ENCODE measurements at places on chromosomes 1 and 21.

DNA sequence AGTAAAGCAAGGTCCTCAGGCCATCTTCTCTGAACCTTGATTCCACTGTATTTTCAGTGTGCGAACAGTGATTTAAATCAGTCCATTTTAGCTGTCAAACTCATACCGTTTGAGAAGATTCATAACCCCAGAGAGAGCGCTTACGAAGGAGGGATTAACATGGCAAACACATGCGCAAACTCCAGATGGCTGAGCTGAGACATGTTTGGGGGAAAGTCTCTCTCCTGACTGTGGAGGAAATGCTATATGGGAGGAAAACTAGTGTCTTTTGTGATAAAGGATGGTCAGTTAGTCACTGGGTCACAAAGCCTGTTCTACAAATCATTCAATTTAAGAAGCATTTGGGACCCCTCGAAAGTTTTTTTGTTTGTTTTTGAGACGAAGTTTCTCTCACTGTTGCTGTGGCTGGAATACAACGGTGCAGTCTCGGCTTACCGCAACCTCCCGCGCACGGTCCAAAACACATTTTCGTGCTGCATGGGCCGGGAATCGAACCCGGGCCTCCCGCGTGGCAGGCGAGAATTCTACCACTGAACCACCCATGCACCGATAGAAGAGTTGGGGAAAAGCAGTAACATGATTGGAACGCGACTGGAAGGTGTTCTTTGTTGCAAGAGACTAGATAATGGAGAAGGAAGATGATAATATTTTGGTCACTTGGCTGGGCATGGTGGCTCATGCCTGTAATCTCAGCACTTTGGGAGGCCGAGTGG is 58.4 kb upstream of the CXADR start:
- peak; percentile 41 for DNase-seq

- no peak for DNase-seq
Measured at GRCh38 chr1:236861560-236862218, 66.6 kb downstream of the MTR start.

- no peak for DNase-seq
Measured at GRCh38 chr1:243548516-243548915, 292.7 kb downstream of the SDCCAG8 start.

GRCh38 chr21:21688889-21689288 is 690.7 kb downstream of the NCAM2 start:
- no peak for DNase-seq

GRCh38 chr21:41316200-41317062 is at the start of gene FAM3B:
Gene FAM3B (plus strand): TSS chr21:41316801. CDS start chr21:41316880, 79 bp downstream.
- DNase-seq = no peak

- no peak for DNase-seq
Measured at GRCh38 chr1:1099506-1100183, 16.2 kb downstream of the C1orf159 start.

- no peak for DNase-seq
Measured at GRCh38 chr1:119978018-119978505, 81.7 kb upstream of the ADAM30 start.

DNA sequence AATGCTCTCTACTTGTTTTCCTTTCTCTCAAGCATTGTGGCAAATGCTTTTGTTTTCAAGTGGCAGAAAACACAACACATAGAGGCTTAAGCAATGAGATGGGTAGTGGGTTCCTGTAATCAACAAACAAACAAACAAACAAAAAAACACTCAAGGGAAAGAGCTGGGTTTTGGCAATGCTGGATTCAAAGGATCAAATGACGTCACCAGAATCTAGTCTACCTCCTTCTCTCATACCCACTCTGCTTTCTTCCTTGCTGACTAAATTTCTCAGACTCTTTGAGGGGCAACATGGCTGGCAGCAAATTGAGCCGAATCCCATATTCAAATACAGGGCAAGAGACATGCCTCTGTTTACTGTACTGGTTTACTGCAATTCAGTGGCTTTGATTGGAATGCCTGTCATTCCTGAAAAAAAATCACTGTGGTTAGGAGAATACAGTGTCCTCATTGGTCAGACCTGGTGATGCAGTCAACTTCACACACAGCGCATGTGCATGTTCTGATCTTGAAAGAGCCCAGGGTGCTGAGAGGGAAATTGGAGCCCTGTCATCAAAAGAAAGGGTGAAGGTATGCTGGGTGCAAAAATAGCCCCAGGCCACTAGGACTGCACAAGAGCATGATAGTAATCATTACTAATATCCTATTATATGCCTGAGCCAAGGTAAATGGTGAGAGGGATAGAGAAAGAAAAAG is 356.2 kb downstream of the KCTD3 start:
- DNase-seq = no peak

GRCh38 chr1:94259635-94260289 is 22.4 kb upstream of the ARHGAP29 start:
- no peak for DNase-seq

- peak; percentile 3 for DNase-seq
Measured at GRCh38 chr1:172966844-172967540, 83.7 kb downstream of the TNFSF18 start.

DNA sequence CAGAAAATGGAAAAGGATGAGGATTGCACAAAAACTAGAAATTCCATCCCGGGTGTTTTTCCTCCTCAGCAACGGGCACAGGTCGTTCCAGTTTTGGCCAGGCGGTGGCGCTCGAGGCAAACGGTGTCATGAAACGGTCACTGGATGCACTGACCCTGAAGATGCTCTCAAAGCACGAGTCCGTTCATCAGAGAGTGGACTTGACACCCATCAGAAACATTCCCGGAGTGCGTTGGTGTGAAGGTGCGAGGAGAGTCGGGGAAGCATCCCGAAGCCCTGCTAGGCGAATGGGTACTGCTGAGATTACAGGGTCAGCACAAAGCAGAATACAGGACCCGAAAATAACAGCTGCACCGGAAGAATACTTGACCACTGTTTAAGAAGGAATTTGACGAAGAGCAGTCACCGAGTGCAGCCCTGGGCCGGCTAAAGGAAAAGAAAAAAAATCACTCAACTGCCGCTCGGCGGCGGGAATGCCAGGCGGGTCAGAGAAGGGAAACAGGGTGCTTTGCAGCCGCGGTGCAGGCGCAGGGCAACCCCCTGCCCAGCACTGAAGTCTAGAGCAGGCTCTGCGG is 71.7 kb upstream of the ETS2 start:
- peak; percentile 85 for DNase-seq

- DNase-seq = no peak
Measured at GRCh38 chr1:109089242-109090015, 1.1 kb upstream of the TMEM167B start.

GRCh38 chr1:245791410-245792312 is 636.9 kb downstream of the KIF26B start:
- DNase-seq = no peak

DNA sequence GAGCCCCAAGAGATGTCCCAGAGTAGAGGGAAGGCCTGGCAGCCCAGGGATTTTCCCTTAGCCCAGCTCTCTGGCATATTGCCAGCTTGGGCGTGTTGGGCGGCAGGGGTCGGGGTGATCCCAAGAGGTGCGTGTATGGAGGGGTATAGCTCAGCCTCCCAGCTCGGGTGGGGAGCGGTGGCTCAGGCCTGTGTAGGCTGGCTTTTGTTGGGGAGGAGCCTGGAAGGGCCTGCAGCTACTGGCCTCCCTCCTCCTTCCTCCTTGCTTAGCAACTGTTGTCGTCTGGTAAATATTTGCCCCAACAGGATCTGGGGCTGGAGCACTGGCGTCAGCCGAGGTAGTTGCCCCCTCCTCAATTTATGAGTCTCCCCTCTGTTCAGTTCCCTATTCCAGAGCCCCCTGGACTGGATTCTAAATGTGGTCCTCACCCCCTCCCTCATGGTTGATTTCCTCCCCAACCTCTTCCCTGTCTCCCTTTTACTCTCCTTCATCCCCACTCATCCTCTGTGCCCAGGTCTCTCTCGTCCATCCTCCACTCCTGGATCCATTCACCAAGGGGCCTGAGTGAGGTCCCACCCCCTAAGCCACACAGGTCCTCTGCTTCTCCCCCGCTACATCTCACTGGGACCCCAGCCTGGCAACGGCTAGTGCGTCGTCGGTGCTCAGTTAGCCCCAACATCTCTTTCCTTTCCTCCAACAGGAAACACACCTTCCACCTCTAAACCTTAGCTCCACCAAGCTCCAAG is 10.3 kb upstream of the LMNA start:
- peak; percentile 43 for DNase-seq

DNA sequence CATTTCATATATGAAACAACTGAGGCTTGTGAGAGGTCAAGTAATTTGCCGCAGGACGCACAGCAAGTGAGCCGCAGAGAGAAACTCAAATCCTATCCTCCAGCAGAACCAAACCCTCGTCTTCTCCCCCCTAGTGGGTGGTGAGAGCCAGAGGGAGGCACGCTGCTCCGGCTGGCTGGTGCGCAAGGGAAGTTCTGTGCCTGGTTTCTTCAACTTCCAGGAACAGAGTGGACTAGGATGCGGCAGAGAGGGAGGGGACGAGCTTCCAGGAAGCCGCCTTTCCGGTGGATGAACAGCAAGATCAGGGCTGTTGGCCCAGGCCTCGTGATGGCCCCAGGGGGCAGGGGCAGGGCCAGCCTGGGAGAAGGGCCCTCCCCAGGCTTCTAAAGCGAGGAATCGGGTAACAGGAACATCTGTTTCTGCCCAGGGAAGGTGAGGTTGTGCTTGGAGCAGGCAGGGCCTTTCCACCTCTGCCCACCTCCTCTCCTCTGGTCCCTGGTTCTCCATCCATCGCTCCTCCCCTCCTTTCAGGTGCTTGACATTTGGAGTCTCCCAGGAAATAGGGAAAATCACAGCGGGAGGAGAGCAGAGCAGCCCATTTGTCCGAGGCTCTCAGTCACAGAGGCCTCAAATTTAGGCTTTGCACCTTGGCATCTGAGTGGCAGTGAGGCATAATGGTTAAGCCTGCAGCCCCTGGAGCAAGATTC is 16.8 kb upstream of the PDIK1L start:
- no peak for DNase-seq

DNA sequence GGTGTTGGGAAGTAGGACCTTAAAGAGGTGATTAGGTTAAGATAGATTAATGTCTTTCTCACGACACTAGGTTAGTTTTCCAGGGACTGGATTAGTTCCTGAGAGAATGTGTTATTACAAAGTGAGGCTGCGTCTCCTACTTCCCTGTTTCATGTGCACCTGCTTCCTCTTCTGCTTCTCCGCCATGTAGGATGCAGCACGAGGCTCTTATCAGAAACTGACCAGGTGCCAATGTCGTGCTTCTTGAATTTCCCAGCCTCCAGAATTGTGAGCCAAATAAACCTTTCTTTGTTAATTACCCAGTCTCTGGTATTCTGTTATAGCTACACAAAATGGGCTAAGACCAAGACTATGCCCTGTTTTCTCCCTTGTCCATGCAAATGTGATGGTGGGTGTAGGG is 152.2 kb upstream of the LMO4 start:
- no peak for DNase-seq

GRCh38 chr21:21101911-21102310 is 103.7 kb downstream of the NCAM2 start:
- no peak for DNase-seq

- no peak for DNase-seq
Measured at GRCh38 chr1:164188497-164188896, 370.5 kb upstream of the PBX1 start.

DNA sequence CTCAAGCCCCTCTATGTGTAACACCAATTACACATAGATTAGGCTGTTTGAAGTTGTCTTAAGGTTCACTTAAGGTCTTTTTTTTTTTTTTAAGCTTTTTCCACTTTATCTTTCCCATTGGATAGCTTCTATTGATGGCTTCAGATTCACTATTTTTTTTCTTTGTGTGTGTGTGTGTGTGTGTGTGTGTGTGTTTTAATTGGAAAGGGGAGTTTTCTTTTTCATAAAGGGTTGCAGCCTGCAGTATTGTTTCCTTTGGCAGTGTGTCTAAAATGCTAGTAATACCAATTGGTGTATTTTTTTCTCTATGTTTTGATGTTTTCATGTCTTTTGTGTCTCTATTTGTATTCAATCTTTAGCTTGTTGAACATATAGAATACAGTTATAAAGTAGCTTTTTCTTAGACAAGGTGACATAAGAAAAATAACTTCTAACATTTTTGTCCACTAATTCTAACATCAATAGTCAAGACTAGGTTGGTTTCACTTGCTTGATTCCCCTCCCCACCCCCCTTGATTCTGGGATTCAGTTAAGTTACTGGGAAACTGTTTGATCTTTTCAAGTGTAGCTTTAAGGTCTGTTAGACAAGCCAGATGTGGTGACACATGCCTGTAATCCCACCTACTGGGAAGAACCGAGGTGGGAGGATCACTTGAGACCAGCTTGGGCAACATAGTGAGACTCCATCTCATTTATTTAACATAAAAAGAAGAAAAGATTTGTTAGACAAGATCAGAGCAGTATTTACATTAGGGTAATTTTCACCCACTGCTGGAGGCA is 21.4 kb downstream of the PRRC2C start:
- DNase-seq = no peak

- DNase-seq = no peak
Measured at GRCh38 chr1:180186831-180187230, 32.2 kb downstream of the QSOX1 start.

GRCh38 chr1:40841602-40842001 is 20.6 kb downstream of the CITED4 start:
- no peak for DNase-seq

GRCh38 chr1:198157847-198158725 is 1.3 kb downstream of the NEK7 start:
- peak; percentile 29 for DNase-seq

DNA sequence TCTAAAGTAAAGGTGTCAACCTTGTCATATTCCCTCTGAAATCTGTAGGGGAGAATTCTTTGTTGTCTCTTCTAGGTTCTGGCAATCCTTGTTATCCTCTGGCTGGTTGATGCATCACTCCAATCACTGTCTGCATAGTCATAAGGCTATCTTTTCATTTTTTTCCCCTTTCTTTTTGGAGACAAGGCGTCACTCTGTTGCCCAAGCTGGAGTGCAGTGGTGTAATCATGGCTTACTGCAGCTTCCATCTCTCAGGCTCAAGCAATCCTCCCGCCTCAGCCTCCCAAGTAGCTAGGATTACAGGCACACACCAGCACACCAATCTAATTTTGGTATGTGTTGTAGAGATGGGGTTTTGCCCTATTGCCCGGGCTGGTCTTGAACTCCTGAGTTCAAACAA is 12.9 kb downstream of the DPYD start:
- DNase-seq = no peak

- no peak for DNase-seq
Measured at GRCh38 chr1:176820391-176821031, 344.0 kb downstream of the ASTN1 start.

DNA sequence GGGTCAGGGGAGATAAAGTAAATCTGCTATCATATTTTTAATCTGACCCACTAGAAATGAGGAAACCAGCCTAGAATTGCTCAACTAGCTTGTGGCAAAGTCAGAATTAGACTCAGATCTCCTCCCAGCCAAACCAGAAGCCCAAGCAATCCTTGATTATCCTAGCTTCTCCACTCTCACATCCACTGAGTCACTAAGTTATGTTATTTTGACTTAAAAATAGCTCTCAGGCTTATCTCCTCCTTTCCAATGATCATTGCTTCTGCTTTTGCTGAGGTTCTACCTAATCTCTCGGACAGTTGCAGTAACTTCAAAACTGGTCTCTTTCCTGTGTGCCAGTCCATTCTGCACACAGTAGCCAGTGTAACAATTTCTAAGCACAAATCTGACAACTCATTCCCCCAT is 22.9 kb downstream of the OVAAL start:
- DNase-seq = no peak

GRCh38 chr1:231494439-231495110 is 33.9 kb upstream of the TSNAX start:
- no peak for DNase-seq

GRCh38 chr1:93615582-93616150 is 66.0 kb downstream of the BCAR3 start:
- peak; percentile 62 for DNase-seq

Measured in stimulated activated CD4-positive, alpha-beta T cell treated with anti-CD3 and anti-CD28 coated beads, Interleukin-2, amount 100 ng/mL, for 24 hours (primary cell).